ENCODE measurements at places on chromosomes 3 and 15.

- H3K4me3 ChIP-seq = no peak overlapping the region
- DNase-seq = no peak
- peaks cover 2% of the 10 kb centered on the region for H3K4me1 ChIP-seq
- H3K27me3 ChIP-seq = no peaks in the 10 kb centered on the region
- H3K36me3 ChIP-seq = no peaks in the 10 kb centered on the region
Measured at GRCh38 chr3:151896246-151897012, 23.0 kb downstream of the SUCNR1 start.

GRCh38 chr3:105842449-105842848, 26.4 kb downstream of the CBLB start:
- H3K36me3 ChIP-seq = peaks cover 14% of the 10 kb centered on the region
- no peak for DNase-seq
- H3K4me3 ChIP-seq = no peak overlapping the region
- no peak overlapping the region for H3K27ac ChIP-seq
- no peaks in the 10 kb centered on the region for H3K27me3 ChIP-seq

GRCh38 chr15:66294157-66294931, 976 bp downstream of the DIS3L start:
- H3K4me1 ChIP-seq = peaks cover 29% of the 10 kb centered on the region
- peak overlapping the region; percentile 81 for H3K4me3 ChIP-seq
- peaks cover 11% of the 10 kb centered on the region for H3K36me3 ChIP-seq
- H3K27ac ChIP-seq = peak overlapping the region; percentile 93
- no peaks in the 10 kb centered on the region for H3K27me3 ChIP-seq

- no peak overlapping the region for H3K4me3 ChIP-seq
- peaks cover 21% of the 10 kb centered on the region for H3K4me1 ChIP-seq
- H3K36me3 ChIP-seq = no peaks in the 10 kb centered on the region
- no peak for DNase-seq
- H3K27me3 ChIP-seq = peaks cover 5% of the 10 kb centered on the region
Measured at GRCh38 chr3:13300546-13301285, 119.4 kb downstream of the NUP210 start.

DNA sequence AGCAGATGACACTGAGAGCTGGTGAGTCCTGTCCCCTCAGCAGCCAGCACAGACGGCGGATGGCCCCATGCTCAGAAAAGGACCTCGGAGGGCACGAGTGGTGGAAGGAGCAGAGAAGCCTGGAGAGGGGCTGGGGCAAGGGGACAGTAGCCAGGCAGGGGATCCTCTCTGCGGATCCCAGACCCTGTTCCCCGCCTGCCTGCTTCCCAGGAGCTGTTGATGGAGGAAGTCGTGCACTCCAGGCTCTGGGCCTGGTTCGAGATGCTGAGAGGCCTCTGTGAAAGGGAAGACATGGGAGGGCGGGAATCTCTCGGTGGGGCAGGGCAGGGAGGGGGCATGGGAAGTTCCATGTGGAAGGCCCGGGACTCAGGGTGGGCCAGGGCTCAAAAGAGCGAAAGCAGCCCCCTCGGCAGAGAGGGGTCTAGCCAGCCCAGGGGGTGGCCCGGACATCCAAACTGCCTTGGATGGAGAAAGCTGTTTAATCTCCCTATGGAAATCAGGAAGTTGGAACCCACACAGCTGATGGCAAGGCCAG, 47.9 kb upstream of the MAGEF1 start:
- no peak overlapping the region for H3K27ac ChIP-seq
- no peak overlapping the region for H3K4me3 ChIP-seq
- peaks cover 17% of the 10 kb centered on the region for H3K4me1 ChIP-seq
- no peaks in the 10 kb centered on the region for H3K36me3 ChIP-seq

DNA sequence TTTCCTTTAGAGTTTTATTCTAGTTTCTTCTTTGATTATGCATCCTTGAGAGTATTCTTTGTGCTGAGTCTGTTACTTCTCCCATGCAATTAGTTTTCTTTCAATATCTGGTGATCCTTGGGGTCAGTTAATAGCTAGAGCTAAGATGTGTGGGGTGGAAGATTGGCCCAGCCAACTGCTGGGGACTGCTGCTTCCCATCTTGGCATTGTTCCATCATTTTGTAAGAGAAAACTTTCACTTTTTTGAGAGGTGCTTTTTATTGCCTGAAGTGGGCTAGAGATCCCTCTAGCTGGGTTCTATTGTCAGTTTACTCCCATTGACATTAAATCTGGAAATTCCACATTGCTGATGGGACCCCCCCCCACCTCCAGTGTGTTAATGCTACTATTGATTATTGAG, 15.4 kb downstream of the BCL2L10 start:
- H3K27me3 ChIP-seq = no peaks in the 10 kb centered on the region
- no peak overlapping the region for H3K27ac ChIP-seq
- DNase-seq = no peak
- H3K4me3 ChIP-seq = no peak overlapping the region
- no peaks in the 10 kb centered on the region for H3K4me1 ChIP-seq
- H3K36me3 ChIP-seq = no peaks in the 10 kb centered on the region

- H3K27ac ChIP-seq = no peak overlapping the region
- no peaks in the 10 kb centered on the region for H3K27me3 ChIP-seq
- peaks cover under 1% of the 10 kb centered on the region for H3K36me3 ChIP-seq
- no peak for DNase-seq
- H3K4me1 ChIP-seq = peaks cover 10% of the 10 kb centered on the region
Measured at GRCh38 chr3:18035641-18036449, 293.4 kb upstream of the TBC1D5 start.

DNA sequence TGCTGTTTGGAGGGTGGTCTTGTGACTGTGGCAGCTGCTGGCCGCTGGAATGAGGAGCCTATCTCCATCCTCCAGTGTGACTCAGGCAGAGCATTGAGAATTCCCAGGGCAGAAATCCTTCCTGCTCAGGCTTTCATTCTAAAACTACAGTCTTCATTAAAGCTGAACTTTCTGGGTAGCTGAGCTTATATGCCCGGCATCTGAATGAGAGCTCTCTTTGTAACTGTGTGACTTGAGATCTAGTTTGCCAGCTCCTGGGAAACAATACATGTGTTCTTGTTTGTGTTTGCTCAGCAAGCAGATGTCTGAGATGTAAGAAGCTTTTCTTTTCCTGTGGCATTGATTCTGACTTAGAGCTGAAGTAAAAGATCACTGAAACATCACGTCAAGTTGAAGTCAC, 22.4 kb downstream of the RLBP1 start:
- H3K4me1 ChIP-seq = peaks cover 38% of the 10 kb centered on the region
- peak overlapping the region; percentile 95 for H3K27ac ChIP-seq
- no peaks in the 10 kb centered on the region for H3K27me3 ChIP-seq

GRCh38 chr15:99925661-99926461, 192.6 kb upstream of the LYSMD4 start:
- no peaks in the 10 kb centered on the region for H3K36me3 ChIP-seq
- peak overlapping the region; percentile 77 for H3K4me3 ChIP-seq
- peak overlapping the region; percentile 88 for H3K27ac ChIP-seq
- no peak for DNase-seq
- no peaks in the 10 kb centered on the region for H3K4me1 ChIP-seq

DNA sequence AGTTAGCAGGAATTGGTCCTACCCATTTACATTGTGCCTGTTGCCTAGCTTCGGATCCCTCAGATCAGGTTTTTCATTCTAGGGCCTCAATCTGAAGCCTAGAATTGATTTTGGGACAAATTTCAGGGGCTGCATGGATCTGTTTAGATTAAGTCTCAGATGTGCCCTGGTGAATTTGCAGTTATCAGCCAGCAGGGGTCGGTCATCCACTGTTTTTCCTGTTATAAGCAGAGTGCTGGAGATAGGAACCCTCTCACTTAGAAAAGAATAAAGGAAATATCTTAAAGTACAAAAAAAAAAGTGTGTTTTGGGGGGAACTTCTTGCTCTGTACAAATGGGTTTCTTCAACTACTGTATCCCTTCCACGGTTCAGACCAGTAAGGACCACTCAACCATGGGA, 212.5 kb downstream of the BCHE start:
- no peaks in the 10 kb centered on the region for H3K27me3 ChIP-seq
- H3K4me3 ChIP-seq = no peak overlapping the region
- H3K27ac ChIP-seq = no peak overlapping the region
- peaks cover 5% of the 10 kb centered on the region for H3K36me3 ChIP-seq
- DNase-seq = no peak
- H3K4me1 ChIP-seq = peaks cover 8% of the 10 kb centered on the region

DNA sequence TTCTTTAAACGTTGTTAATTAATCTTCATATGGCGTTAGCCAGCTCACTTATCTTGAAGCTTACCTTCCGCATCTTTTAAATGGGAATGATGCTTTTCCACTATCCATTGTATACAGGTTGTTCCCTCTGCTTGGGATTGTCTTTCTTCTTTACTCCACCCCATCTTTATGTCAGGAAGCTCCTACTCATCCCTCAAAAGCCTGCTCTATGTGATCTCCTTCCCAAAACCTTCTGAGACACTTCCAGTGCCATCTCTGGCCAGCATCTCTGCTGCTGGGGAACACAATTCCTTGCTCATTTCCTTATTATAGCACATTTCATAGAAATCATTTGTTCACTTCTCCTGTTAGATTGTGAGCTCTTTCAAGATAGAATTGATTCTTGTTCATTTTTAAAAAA, 4.3 kb downstream of the RASA2 start:
- no peak overlapping the region for H3K4me3 ChIP-seq
- peaks cover 2% of the 10 kb centered on the region for H3K36me3 ChIP-seq

GRCh38 chr3:8816106-8816505, 46.7 kb upstream of the OXTR start:
- no peak overlapping the region for H3K4me3 ChIP-seq
- peaks cover 7% of the 10 kb centered on the region for H3K36me3 ChIP-seq

DNA sequence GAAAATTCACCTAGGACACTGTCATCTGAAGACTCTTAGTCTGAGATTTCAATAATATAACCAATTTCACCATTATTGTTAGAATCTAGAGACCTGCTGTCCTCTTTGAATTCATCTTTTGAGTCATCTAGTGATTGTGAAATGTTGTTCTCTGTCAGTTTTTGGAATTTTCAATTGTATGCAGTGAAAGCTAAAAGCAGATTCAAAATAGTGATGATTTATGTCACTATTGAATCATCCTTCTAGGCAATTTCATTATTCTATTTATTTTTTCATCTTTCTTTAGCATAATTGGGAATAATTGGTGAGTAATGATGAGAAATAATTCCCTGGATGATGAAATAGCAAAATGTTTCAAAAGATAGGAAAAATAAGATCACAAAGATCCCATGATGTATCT, 101.7 kb upstream of the EIF1B start:
- no peaks in the 10 kb centered on the region for H3K27me3 ChIP-seq
- no peaks in the 10 kb centered on the region for H3K36me3 ChIP-seq
- no peak overlapping the region for H3K27ac ChIP-seq
- no peak overlapping the region for H3K4me3 ChIP-seq
- no peaks in the 10 kb centered on the region for H3K4me1 ChIP-seq

DNA sequence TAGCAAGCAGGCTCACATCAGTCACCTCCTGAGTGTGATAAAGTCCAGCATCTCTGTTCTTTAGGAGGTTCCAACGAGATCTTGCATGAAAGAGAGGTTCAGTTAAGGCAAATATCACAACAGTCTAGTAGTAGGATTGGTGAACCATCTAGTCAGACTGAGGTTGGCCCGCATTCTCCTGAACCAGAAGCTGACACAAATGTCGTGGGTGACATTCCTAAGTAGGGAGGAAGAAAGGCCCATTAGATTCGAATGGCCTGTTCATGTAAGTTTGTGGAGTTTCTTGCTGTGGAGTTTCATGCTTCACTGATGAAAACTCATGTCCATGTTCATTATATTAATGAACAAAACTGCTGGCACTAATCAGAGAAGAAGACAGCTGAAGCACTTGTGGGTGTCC, 66.7 kb upstream of the XCR1 start:
- no peak overlapping the region for H3K27ac ChIP-seq
- H3K27me3 ChIP-seq = peaks cover 3% of the 10 kb centered on the region
- peaks cover 22% of the 10 kb centered on the region for H3K4me1 ChIP-seq
- DNase-seq = no peak
- H3K4me3 ChIP-seq = no peak overlapping the region
- no peaks in the 10 kb centered on the region for H3K36me3 ChIP-seq

- H3K4me1 ChIP-seq = peaks cover 16% of the 10 kb centered on the region
- DNase-seq = no peak
Measured at GRCh38 chr15:82750831-82751180, 41.1 kb upstream of the AP3B2 start.

- H3K4me3 ChIP-seq = no peak overlapping the region
- DNase-seq = no peak
Measured at GRCh38 chr3:20060974-20061685, 20.9 kb downstream of the KAT2B start.

GRCh38 chr3:10770981-10771380, 45.0 kb upstream of the SLC6A11 start:
- H3K4me3 ChIP-seq = no peak overlapping the region
- no peaks in the 10 kb centered on the region for H3K4me1 ChIP-seq
- H3K27ac ChIP-seq = no peak overlapping the region
- peaks cover 52% of the 10 kb centered on the region for H3K27me3 ChIP-seq
- no peak for DNase-seq
- no peaks in the 10 kb centered on the region for H3K36me3 ChIP-seq

- H3K27ac ChIP-seq = no peak overlapping the region
- DNase-seq = no peak
- H3K4me1 ChIP-seq = no peaks in the 10 kb centered on the region
- H3K4me3 ChIP-seq = no peak overlapping the region
- no peaks in the 10 kb centered on the region for H3K36me3 ChIP-seq
Measured at GRCh38 chr15:79966634-79967297, 4.2 kb downstream of the BCL2A1 start.

- peaks cover 9% of the 10 kb centered on the region for H3K36me3 ChIP-seq
- no peak overlapping the region for H3K4me3 ChIP-seq
- H3K27me3 ChIP-seq = no peaks in the 10 kb centered on the region
Measured at GRCh38 chr3:114380233-114380651, 86.4 kb downstream of the TIGIT start.

GRCh38 chr3:17846466-17846865, 104.0 kb upstream of the TBC1D5 start:
- H3K36me3 ChIP-seq = no peaks in the 10 kb centered on the region
- DNase-seq = no peak
- H3K27ac ChIP-seq = no peak overlapping the region
- H3K4me1 ChIP-seq = peaks cover 3% of the 10 kb centered on the region
- no peaks in the 10 kb centered on the region for H3K27me3 ChIP-seq

GRCh38 chr3:168847291-168847883, 751.7 kb upstream of the GOLIM4 start:
- H3K27me3 ChIP-seq = peaks cover 7% of the 10 kb centered on the region
- H3K27ac ChIP-seq = no peak overlapping the region
- H3K36me3 ChIP-seq = peaks cover 9% of the 10 kb centered on the region
- peaks cover 9% of the 10 kb centered on the region for H3K4me1 ChIP-seq

DNA sequence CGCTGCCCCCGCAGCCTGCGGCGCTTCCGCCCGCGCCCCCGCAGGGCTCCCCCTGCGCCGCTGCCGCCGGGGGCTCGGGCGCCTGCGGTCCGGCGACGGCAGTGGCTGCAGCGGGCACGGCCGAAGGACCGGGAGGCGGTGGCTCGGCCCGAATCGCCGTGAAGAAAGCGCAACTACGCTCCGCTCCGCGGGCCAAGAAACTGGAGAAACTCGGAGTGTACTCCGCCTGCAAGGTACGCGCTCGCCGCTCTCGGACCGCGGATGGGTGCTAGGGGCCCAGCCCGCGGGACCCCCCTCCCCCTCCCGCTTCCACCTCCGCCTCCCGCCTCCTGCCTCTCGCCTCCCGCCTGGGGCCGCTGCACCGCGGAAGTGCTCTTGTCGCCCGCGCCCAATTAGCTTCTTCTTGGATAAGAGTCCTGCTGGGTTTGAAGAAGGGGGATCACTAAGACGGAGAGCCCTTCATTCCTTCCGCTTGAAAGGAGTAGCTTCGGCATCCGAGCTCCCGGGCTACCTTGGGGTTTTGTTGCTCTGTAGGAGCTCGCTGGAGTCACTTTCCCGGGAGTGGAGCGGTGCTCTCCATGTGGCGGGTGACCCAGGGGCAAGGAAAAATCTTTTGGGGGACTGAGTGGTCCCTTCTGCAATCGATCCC, 426 bp downstream of the KAT2B start:
- peak overlapping the region; percentile 93 for H3K27ac ChIP-seq
- peaks cover 26% of the 10 kb centered on the region for H3K4me1 ChIP-seq
- peak; percentile 49 for DNase-seq
- no peaks in the 10 kb centered on the region for H3K36me3 ChIP-seq
- no peaks in the 10 kb centered on the region for H3K27me3 ChIP-seq

- H3K4me1 ChIP-seq = no peaks in the 10 kb centered on the region
- peaks cover 27% of the 10 kb centered on the region for H3K27me3 ChIP-seq
- no peaks in the 10 kb centered on the region for H3K36me3 ChIP-seq
Measured at GRCh38 chr3:39501059-39501458, 33.6 kb downstream of the MOBP start.
